Glomerular endothelial cell (primary cell): ENCODE measurements at places on chromosomes 4 and X. TPM values are rescaled to one million over a fixed set of nuclear protein-coding genes. Genes with fewer than 3 reads are reported as not detected.

The GSTCD gene
- 8.7 and 10.2 TPM in 2 replicates for total RNA-seq

- no peak for DNase-seq
These were observed 420 bp downstream of the TSC22D3 start for GRCh38 chrX:107775000-107775733.

DNA sequence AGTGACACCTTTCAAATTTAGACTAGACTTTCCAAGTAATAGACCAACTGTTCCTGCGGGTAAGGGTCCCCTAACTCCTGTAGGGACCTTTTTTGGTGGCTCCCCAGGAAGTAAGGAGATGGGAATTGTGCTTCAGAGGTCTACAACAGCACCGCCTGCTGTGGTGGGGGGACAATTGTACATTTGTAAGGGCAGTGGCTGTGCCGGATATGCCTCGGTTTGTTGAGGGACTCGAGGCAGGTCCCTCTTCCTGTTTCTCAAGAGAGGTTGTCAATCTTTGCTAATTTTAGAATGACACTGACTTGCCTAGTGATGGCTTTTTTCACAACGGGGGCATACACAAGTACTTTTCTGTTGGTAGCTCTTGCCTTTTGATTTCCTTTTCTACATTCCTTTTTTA lies 15.5 kb upstream of the HSD17B11 start:
- DNase-seq: no peak

GRCh38 chrX:9447906-9448305 lies 17.0 kb upstream of the TBL1X start:
- no peak for DNase-seq

DNA sequence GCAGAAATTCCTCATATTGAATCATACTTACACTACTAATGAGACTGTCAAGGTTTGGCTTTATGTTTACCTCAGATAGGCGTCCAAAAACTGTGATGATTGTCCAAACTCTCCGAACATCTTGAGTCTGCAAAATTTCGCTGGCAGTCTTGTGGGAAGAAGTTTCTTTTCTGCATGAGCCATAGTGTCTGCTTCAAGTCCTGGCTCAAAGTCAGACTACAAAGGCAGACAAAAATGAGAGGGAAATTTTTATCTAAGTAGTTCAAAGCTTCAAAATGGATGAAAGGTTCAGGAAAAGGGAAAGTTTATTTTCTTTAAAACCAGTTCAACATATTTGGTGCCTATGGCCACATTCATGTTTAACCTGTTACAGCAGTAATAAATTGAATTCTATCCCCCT lies 40.7 kb downstream of the PALLD start:
- DNase-seq: no peak

GRCh38 chrX:1719270-1719669 lies 104.4 kb downstream of the ASMT start:
- no peak for DNase-seq
